ENCODE measurements at places on chromosomes 1 and 21.
A peak's percentile ranks its signal among the peaks of the same experiment; 100 is the strongest.

DNA sequence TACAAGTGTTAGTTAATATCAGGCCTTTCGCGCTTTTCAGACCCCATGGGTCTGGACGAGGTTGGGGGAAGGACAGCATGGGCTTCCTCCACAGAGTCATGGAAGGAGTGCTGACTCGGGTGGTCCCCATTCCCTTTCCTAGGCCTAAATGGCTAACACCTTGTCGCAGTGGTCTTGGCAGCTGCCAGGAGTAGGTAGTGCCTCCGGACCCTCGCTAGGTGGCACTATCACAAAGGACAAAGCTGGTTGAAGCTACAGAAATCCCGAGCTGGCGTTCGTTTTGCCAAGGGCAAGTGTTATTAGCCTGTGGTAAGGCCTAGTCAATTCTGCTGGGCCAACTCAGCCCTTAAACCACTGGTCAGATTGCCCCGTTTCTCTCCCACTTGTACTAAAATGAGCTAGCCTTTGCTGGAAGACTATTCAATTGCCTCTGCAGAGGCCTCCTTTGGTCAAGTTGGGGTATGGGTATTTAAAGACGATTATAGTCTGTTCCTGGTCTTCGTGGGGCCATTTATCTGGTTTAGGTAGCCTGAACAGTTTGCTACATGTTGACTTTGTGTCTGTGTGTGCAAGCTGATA lies 1.1 kb upstream of the UBE2Q1 start:
- H3K27me3 ChIP-seq: no peaks in the 10 kb centered on the region
- DNase-seq: peak; percentile 81
- peaks cover 23% of the 10 kb centered on the region for H3K4me1 ChIP-seq
- peaks cover 10% of the 10 kb centered on the region for H3K36me3 ChIP-seq
- peak overlapping the region; percentile 88 for H3K27ac ChIP-seq

DNA sequence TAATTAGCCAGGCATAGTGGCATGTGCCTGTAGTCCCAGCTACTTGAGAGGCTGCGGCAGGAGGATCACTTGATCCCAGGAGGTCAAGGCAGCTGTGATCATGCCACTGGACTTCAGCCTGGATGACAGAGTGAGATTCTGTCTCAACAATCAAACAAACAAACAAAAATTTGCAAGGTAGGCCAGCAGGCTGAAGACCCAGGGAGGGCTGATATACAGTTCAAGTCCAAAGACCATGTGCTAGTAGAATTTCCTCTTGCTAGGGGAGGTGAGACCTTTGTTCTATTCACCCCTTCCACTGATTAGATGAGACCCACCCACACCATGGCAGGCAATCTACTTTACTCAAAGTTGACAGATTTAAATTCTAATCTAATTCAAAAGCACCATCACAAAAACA lies 31.2 kb upstream of the CNN3 start:
- no peak overlapping the region for H3K27ac ChIP-seq
- peaks cover 3% of the 10 kb centered on the region for H3K4me1 ChIP-seq
- no peak overlapping the region for H3K4me3 ChIP-seq
- DNase-seq: no peak
- no peaks in the 10 kb centered on the region for H3K27me3 ChIP-seq
- H3K36me3 ChIP-seq: no peaks in the 10 kb centered on the region

DNA sequence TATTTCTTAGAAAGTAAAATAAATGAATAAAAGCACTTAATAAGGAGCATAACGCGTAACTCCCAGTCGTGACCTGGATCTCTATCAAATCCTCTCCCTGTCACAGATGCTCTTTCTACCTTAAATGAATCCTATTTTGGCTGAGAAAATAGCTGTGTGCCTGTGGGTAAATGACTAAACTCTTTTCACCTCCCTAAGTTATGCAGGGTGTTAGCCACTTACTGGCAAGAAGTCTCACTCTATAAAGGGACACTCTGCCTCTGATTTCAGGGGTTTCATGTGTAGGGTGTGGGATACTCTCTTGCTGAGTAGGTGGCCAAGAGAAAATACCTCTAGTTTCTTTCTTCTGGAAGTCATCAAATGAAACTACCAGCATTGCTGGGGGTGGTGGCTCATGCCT lies 24.3 kb upstream of the PPP1R15B start:
- H3K27ac ChIP-seq: no peak overlapping the region
- peaks cover 5% of the 10 kb centered on the region for H3K4me1 ChIP-seq
- no peaks in the 10 kb centered on the region for H3K27me3 ChIP-seq
- no peak overlapping the region for H3K4me3 ChIP-seq

GRCh38 chr1:228842094-228842775 lies 107.0 kb downstream of the RHOU start:
- no peak overlapping the region for H3K27ac ChIP-seq
- no peak for DNase-seq
- no peaks in the 10 kb centered on the region for H3K4me1 ChIP-seq
- peaks cover 5% of the 10 kb centered on the region for H3K27me3 ChIP-seq

GRCh38 chr1:162385280-162385623 lies 3.7 kb downstream of the C1orf226 start:
- H3K36me3 ChIP-seq: no peaks in the 10 kb centered on the region
- DNase-seq: no peak
- no peak overlapping the region for H3K4me3 ChIP-seq
- no peaks in the 10 kb centered on the region for H3K4me1 ChIP-seq
- peaks cover 16% of the 10 kb centered on the region for H3K27me3 ChIP-seq

All from memory B cell (primary cell).